ENCODE measurements at places on chromosomes 2 and 18.

GRCh38 chr18:37521510-37522465 lies 43.8 kb downstream of the CELF4 start:
- no peak for DNase-seq

DNA sequence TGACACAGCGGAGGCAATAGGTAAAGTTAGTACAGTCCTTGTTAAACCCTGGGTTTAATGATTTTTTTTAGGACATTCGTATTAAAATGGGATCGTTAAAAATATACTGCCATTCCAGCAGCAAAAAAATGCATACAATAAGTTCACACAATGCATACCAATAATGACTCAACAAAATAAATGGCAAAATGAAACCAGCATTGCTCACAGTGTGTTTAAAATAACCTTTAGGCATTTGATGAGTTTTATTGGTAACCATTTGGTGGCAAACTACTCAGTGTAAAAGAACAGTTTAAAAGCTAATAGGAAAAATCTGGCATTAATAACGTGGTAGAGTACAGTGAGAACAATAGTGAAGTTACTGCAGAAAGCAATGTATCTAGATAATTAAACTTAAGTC lies 539.0 kb upstream of the PIK3C3 start:
- DNase-seq: no peak

DNA sequence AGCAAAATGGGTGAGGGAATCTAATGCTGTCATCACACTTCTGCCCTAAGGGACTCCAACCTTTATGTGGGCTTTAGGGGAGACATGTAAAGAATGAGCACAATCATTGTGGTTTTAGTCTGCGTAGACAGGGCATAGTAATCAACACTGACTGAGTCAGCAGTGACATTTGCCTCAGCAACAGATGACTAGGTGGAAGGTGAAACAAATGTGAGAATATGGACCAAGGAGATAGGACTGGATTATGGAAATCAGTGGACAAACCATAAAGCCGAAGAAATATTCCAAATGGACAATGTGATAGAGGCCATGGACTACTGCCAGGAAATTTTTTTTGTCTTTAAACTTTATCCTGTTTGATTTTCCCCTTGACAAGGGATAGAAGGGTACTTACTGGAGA lies 83.9 kb downstream of the PDK1 start:
- no peak for DNase-seq

- no peak for DNase-seq
Observed at GRCh38 chr2:120738117-120738516, 2.4 kb downstream of the GLI2 start.

GRCh38 chr2:74205596-74205995 lies 7.2 kb downstream of the MTHFD2 start:
- DNase-seq: no peak

GRCh38 chr2:239889641-239890121 lies 135.5 kb downstream of the NDUFA10 start:
- no peak for DNase-seq

GRCh38 chr2:177315364-177315763 lies 50.8 kb upstream of the NFE2L2 start:
- DNase-seq: no peak

- DNase-seq: no peak
Observed at GRCh38 chr2:68216454-68217310, 35.6 kb downstream of the PPP3R1 start.

- no peak for DNase-seq
Observed at GRCh38 chr2:157471078-157471477, 27.2 kb upstream of the CYTIP start.

DNA sequence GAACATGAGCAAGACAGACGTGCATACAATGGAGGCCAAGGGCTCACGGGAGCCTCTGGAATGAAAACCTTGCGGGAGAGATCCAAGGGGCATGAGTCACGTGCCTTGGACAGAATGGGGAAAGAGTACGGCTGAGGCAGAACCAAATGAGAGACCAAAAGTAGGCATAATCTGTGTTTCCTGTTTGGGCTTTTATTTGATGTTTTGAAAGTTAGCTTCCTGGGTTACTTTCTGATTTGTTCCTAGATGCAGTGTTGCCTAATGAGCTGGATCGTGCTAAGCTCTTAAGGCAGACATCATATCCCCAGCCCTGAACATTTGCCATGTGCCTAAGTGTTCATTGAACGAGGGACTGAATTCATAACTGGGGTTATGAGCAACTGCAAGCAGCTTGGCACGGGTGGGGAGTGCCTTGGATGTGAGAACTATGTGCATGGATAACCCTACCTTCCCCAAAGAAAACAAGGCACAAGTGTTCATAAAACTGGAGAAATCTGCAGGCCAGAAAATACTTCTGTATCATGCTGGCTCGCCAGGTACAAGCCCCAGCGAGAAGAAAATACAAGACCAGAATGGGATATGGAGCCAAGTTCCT lies 60.3 kb upstream of the RPL31 start:
- DNase-seq: no peak

DNA sequence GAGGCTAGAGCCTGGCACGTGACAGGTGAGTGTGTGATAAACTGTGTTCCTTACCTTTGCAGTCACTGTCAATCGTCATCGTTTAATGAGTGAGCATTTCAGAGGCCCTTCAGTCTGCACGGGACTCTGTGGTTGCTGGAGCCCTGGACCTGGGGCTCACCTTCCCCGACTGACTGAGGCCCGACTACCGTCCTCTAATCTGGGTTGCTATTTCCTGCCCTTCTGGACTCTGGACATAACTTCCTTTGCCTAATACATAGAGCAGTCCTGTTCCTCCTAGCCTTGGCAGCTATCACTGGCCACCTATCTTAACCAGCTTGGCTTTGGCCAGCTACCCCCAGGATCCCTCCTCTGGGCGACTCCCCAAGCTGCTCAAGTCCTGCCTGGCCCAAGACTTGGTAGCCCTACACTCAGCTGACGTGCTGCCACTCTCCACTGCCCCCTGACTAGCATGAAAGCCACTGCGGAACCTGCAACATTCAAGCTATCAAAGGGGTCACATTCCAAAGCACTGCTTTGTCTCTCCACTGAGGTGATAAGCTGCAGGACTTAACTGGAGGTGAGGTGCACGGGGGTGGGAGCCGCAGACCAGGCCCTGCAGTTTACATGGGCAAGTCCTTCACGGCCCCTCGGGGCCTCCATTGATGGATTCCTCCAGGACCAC lies 11.1 kb upstream of the RAB17 start:
- DNase-seq: no peak

- DNase-seq: no peak
Observed at GRCh38 chr2:176297067-176297466, 27.8 kb downstream of the MTX2 start.

DNA sequence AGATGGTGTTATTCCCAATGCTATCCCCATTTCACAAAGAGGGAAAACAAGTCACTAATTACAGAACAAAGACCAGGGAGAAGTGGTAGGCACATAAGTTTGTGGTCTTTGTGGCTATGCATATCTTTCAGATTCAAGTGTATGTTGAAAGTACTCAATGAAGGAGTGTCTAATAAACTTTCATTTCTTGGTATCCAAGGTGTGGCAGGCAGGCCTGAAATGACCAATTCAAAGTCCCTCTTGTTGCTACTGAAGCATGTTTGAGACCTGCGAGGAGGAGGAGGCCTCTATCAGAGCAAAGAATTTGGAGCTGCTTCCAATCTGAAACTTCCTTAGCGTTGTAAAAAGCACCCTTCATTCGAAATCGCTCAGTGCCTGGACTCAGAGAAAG lies 60.9 kb upstream of the KLF7 start:
- DNase-seq: no peak

DNA sequence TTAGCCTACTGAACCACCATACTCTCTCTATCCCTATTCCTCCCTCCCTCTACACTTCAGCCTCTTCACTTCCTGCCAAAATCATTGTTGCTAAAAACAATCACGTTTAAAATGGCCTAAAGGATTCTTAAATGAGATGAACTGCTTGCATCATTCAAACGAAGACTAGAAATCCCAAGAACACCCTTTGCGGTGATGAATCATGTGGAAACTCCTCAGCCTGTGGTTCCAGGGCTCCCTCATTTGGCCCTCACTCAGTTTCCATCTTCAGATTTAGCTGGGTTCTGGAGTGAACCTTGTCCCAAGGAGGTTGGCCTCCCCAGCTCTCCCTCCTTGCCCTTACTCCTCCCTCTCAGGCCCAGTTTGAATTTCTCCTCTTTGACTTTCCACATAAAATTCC lies 125.6 kb upstream of the CDC42EP3 start:
- no peak for DNase-seq

GRCh38 chr18:79640875-79641274 lies 38.7 kb upstream of the CTDP1 start:
- no peak for DNase-seq

DNA sequence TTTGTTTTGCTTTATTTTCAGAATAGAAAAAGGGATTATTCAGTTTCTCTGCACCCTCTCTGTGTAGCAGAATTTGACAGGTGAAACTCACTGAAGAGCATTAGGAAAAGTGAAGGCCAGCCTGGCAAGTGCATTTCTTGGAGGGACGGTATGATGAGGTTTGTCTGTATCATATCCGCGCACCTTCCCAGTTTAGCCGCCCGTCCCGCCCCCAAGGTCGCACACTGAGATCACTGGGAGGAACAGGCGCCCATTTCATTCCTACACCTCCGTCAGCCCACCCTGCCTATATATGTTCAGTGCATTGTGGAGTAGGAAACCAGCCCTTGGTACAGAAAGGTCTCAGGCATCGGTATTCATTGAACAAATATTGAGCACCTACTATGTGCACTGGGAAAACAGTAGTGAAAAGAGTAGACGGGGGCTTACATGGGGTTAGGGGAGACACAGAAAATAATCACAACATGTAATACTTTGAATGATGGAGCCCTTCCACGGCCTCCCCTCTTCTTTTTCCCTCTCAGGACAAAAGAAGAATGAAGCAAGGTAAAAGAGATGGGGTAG lies 678 bp upstream of the FECH start:
- DNase-seq: no peak

- DNase-seq: no peak
Observed at GRCh38 chr2:205293559-205293958, 388.7 kb upstream of the NRP2 start.

Measured in activated T-cell treated with anti-CD3 and anti-CD28 coated beads for 4 hours (primary cell).